Neural crest cell (in vitro differentiated cells): ENCODE measurements at places on chromosomes 4 and X. TPM values are rescaled to one million over a fixed set of nuclear protein-coding genes. Genes with fewer than 3 reads are reported as not detected.

Gene KIAA1210
- not detected in 2 replicates for total RNA-seq

GRCh38 chrX:65633826-65634225 lies 33.6 kb upstream of the MSN start:
- H3K4me3 ChIP-seq: no peak overlapping the region
- no peak overlapping the region for H3K27ac ChIP-seq
- no peaks in the 10 kb centered on the region for H3K4me1 ChIP-seq
- H3K27me3 ChIP-seq: no peaks in the 10 kb centered on the region

DNA sequence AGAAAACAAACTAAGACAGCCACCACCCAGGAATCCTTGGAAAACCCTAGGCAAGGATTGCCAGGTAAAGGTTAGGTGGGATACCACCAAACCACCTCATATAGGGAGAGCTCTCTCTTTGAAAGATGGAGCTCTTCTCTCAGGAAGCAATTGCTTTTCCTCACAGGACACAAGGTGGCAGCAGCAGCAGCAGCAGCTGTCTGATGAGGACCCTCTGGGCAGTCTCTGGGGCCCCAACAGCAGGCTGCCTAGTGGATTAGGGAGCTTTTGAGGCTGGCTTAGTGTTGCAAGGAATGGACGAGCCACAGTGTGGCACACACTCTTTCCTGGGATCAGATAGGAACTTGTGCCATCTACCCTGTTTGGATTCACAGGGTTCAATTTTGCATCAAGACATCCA lies 41.4 kb upstream of the CHRDL1 start:
- no peak overlapping the region for H3K27ac ChIP-seq
- H3K27me3 ChIP-seq: no peaks in the 10 kb centered on the region
- no peak for DNase-seq
- no peak overlapping the region for H3K4me3 ChIP-seq
- H3K36me3 ChIP-seq: no peaks in the 10 kb centered on the region

- DNase-seq: no peak
- H3K27ac ChIP-seq: no peak overlapping the region
- peaks cover 4% of the 10 kb centered on the region for H3K4me1 ChIP-seq
These were observed 80.5 kb downstream of the FAM53A start for GRCh38 chr4:1603413-1604135.

DNA sequence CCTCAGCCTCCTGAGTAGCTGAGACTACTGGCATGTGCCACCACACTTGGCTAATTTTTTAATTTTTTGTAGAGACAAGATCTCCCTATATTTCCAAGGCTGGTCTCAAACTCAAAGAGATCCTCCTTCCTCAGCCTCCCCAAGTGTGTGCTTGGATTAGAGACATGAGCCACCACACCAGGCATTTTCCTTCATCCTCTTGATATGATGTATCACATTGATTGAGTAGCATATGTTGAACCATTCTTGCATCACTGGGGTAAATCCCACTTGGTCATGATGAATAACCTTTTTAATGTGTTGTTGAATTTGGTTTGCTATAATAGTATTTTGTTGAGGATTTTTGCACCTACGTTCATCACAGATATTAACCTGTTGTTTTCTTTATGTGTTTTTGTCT lies 24.2 kb upstream of the PPM1K start:
- no peaks in the 10 kb centered on the region for H3K36me3 ChIP-seq
- no peak for DNase-seq
- no peak overlapping the region for H3K4me3 ChIP-seq
- H3K4me1 ChIP-seq: no peaks in the 10 kb centered on the region
- H3K27ac ChIP-seq: no peak overlapping the region

GRCh38 chr4:76821641-76822040 lies 76.3 kb downstream of the SOWAHB start:
- no peaks in the 10 kb centered on the region for H3K27me3 ChIP-seq
- H3K36me3 ChIP-seq: peaks cover 7% of the 10 kb centered on the region
- H3K4me1 ChIP-seq: no peaks in the 10 kb centered on the region

- peaks cover 16% of the 10 kb centered on the region for H3K36me3 ChIP-seq
- no peak overlapping the region for H3K27ac ChIP-seq
- no peak overlapping the region for H3K4me3 ChIP-seq
- no peak for DNase-seq
These were observed 13.8 kb downstream of the PGRMC1 start for GRCh38 chrX:119249891-119250290.
